ENCODE measurements at places on chromosomes 5 and 9.

DNA sequence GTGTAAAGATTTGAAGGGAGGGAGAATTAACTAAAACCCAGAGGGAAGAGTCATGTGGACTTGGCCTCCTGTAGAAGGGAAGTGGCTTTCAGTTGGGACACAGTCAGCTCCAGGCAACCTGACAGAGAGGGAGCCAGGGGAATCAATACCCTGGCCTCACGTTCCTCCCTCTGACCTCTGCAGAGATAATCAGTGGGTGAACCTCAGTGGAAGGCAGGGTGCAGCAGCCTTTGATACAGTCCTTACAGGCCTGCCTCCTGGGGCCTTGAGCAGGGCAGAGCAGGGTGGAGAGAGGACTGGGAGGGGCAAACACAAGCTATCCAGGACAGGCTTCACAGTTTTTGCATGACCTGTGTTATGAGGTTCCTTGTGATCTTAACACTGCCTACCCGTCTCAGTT lies 61.9 kb upstream of the GPBP1 start:
- DNase-seq: no peak

GRCh38 chr9:98545021-98545420 lies 163.7 kb downstream of the GABBR2 start:
- no peak for DNase-seq

- no peak for DNase-seq
Measured at GRCh38 chr5:179488491-179488890, 61.9 kb upstream of the RUFY1 start.

DNA sequence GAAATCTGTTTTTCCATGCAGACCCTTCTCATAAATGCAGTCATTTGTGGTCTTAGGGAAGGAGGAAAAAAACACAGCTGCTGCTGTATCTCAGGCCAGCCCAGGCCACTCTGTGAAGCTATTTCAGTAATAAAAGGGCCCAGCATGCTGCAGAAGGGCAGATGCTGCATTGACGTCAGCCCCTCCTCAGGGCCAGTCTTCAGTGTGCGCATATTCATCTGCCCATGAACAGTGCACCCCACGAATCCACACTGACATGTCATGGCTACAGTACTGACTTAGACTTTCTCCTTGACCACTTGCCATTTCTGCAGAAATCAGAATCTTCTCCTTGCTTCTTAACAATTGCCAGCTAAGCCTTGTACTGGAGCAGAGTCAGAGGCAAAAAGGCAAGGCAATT lies 304.7 kb downstream of the GABRG2 start:
- no peak for DNase-seq

DNA sequence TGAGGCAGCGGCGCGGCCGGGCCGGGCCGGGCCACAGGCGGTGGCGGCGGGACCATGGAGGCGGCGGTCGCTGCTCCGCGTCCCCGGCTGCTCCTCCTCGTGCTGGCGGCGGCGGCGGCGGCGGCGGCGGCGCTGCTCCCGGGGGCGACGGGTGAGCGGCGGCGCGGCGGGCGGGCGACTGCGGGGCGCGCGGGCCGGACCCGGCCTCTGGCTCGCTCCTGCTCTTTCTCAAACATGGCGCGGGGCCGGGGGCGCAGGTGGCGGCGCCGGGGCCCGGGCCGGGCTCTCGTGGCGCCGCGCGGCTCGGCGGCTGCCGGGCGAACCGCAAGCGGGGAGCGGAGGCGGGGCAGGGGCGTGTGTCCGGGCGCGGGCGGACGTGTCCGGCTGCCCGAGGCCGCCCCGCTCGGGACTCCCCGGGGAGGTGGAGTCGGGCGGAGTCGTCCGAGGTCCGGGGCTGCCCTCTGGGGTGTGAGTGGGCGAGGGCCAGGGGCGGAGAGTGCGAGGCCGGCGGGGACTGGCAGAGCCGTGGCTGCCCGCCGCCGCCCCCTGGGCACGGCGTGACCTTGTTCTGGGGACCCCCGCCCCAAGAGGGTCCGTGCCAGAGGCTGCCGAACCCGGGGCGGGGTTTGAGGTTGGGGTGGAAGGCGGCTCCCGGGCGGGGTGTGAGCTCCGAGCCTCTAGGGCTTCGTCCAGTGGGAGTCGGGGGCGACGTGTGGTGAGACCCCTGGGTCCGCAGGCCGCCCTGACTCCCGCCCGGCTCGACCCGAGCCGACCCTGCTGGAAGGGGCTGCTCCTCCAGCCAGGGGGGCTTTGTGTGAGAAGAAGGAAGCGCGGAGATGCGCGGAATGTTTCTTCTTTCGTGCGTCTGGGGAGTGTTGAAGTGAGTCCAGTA lies 485 bp downstream of the TGFBR1 start:
- DNase-seq: peak; percentile 15

DNA sequence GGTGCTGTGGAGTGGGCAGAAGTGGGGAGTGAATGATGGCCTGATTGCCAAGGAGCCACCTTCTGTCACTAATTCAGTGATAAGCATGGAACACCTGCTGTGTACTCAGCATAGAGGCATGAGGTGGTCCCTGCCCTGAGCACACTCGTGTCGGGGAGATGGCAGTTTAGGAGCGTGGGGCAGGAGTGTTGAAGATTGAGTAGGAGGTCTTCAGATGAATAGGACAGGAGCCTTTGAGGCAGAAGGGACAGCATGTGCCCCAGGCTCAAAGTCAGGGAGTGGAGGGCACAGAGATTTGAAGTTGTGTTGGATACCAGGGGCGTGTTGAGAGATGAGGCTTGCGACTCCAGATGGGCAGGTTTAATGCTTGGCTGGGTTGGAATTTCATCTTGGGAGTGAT lies 55.0 kb downstream of the ZNF618 start:
- no peak for DNase-seq

- DNase-seq: no peak
Measured at GRCh38 chr9:76302947-76303550, 91.2 kb downstream of the RFK start.

DNA sequence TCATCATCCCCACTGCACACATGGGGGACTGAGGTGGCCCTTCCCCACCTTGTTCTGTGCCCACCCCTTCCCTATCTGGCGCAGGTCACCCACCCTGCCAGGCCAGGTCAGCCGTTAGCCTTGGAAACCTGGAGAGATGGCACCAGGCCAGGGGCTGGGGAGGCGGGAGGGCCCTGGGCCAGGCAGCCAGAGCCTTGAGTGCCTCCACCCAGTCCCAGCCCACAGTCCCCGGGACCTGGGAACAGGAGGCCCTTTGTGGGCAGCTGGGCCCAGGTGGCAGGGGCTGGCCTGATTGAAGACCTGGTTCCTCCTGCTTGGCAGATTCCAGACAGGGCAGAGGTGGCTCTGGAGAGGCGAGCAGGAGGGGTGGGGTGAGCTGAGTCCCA lies 70.6 kb downstream of the LRSAM1 start:
- no peak for DNase-seq

DNA sequence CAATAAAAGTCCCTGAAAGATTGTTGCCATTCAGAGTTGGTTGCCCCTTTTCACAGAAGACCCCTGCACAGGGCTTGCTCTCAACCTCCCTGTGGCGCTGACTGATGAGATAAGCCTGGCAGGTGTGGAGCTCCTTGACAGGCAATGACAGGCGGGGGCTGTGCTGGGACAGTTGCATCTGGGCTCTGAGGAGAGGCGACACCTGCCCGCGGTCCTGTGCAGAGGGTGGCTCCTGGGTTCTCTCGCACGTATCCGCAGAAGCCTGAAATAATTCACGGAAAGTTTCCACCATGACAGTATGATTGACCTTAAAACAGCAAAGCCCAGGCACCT lies 19.8 kb upstream of the EXOC3 start:
- no peak for DNase-seq

DNA sequence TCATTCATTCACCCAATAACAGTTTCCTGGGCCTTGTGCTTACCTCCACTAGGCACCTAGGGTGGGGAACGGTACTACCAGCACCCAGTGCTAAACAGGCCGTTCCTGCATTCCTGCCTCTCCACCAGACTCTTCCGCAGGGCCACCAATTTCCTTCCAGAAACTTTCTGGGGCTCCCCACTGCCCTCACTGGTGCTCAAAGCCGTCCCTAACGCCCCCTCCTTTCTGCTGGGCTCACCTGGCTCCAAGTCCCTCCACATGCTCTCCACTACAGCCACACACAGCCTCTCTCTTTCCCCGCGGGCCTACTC lies 1.4 kb downstream of the PHF19 start:
- DNase-seq: no peak

GRCh38 chr5:95923918-95924544 lies 37.6 kb downstream of the ELL2 start:
- DNase-seq: no peak

- DNase-seq: no peak
Measured at GRCh38 chr9:108813951-108814601, 41.7 kb downstream of the ACTL7B start.

- no peak for DNase-seq
Measured at GRCh38 chr5:147427521-147428401, 82.1 kb downstream of the DPYSL3 start.

DNA sequence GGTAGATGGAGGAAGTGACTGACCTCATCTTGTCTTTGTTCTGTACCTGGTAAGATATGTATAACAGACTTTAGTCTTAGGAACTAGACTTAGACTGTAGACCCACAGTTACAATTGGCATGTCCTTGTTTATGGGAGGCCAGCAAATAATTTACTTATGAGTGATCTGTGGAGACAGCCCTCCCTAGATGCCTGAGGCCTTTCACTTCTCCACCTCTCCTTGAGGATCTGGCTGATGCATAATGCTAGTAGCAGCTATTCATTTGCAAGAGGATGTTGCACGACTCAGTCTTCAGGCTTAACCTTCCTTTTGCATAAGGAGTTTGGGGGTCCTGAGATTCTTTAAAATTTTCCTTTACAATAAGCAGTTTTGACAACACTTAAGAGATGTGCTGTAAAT lies 100.7 kb downstream of the YTHDC2 start:
- no peak for DNase-seq

GRCh38 chr5:157948738-157949410 lies 89.9 kb upstream of the CLINT1 start:
- DNase-seq: peak; percentile 51

DNA sequence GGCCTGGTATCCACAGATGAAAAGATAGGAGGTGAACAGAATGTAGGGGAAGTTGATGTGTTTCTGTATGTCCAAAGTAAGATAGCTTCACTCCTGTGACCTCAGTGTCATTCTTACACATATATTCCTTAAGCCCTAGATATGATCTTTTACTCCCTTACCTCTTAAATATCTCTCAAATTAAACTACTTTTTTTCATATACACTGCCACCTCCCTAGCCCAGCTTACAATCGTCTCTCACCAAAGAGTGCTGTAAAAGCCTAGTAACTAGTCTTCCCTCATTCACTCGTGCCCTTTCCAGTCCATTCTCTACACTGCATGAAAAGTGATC lies 5.3 kb downstream of the DNAI1 start:
- DNase-seq: no peak

GRCh38 chr5:174046558-174046957 lies 1.1 kb downstream of the NSG2 start:
- DNase-seq: no peak

DNA sequence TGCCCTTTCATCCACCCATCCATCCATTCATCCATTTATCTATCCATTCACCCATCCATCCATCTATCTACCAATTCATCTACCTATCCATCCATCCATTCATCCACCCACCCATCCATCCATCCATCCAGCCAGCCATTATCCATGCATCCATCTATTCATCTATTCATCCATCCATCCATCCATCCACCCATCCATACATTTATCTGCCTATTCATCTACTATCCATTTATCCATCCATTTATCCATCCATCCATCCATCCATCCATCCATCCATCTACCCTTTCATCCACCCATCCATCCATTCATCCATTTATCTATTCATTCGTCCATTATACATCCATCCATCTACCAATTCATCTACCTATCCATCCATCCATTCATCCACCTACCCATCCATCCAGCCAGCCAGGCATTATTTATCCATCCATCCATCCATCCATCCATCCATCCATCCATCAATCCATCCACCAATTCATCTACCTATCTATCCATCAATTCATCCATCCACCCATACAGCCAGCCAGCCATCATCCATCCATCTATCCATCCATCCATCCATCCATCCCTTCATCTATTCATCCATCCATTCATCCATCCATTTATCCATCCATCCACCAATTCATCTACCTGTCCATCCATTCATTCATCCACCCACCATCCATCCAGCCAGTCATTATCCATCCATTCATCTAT lies 10.2 kb downstream of the COL27A1 start:
- no peak for DNase-seq

DNA sequence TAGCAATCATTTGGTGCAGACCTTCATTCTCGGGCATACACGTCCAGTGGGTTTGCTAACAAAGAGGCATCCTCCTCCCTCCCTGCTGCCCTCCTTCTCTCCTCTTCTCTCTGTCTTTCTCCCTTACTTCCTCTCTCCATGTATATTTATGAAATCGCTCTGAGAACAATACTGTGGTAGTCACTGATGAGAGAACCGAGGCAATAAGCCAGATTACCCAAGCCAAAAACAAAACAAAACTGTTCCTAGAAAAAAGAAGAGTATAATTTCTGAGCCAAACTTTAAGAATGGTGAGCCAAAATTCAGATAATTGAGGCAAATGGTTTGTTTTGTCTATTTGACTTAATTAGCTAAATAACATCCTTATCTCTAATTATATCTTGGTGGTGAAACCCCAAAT lies 15.8 kb upstream of the HMHB1 start:
- DNase-seq: no peak

DNA sequence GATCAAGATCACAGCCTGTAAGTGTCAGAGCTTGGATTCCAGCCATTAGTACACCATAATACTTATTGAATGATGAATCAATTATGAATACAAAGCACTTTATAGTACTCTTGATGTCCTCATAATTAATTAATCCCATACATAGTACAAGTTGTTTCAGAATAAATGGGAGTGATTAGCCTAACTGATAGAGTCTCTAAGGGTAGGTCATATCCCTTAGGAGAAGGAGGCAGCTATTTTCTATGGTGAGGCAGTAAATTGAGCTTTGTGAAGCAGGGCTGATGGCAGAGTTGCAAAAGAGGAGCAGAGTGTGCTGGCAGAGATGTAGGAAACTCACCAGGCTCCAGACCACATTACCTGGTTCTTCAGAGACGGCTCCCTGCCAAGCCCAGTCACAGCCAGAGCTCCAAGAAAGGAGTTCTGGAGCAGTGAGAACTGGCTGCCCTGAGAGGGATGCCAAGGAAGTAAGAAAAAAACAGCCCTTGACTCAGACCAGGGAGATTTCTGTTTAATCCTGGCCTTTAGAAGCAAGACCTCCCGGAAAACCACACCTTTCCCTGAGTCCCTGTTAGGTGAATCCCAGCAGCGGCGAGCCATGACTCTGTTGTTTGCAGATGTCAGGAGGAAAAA lies 112.9 kb downstream of the SH3TC2 start:
- no peak for DNase-seq

GRCh38 chr9:114339130-114339908 lies 9.7 kb downstream of the ORM2 start:
- DNase-seq: peak; percentile 15

DNA sequence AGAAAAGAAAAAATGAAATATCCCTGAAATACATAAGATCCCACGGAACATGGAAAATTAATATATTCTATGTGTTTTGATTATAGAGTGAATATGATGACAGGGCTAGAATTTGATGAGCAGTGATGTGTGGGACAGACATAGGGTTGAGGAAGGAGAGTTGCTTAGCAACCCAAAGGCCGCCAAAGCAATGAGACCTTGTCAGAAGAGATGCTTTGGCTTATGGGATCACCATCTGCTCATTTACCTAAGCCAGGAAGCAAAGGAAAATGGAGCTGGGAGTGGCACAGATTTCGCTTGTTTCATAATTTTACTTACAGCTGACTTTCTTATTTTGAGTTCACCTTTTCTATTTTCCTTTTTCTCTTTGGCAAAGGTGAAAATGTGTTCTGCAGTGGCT lies 20.9 kb upstream of the HAPLN1 start:
- no peak for DNase-seq

- no peak for DNase-seq
Measured at GRCh38 chr5:129639331-129639730, 108.6 kb upstream of the MINAR2 start.
